ENCODE measurements at places on chromosomes 16 and 17. TPM values are rescaled to one million over a fixed set of nuclear protein-coding genes. Genes with fewer than 3 reads are reported as not detected.

- DNase-seq, result no peak
- no peak overlapping the region for H3K27ac ChIP-seq
- H3K4me3 ChIP-seq, result no peak overlapping the region
- no peaks in the 10 kb centered on the region for H3K27me3 ChIP-seq
Measured at GRCh38 chr16:84678541-84678940, 21.3 kb upstream of the USP10 start.

CRYBA1 gene
- total RNA-seq, result not detected

DNA sequence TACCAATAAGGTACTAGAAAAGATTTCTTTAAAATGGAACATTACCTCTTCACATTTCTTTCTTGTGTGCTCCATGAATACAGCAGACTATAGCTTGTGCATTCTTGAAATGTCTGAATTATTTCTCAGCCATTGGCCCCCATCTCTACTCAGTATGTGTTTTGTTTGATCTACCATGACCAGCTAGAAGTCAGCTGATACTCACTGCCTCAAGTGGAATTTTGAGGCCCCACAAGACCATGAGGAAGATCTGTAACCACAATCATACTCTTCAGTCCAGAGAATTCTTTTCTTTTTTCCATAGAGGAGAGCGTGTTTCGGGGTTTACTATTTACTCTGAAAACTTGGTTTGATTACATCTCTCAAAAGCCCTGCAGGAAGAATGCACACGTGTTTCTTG lies 319.1 kb downstream of the TOX3 start:
- no peaks in the 10 kb centered on the region for H3K36me3 ChIP-seq
- H3K27me3 ChIP-seq, result no peaks in the 10 kb centered on the region
- DNase-seq, result no peak
- H3K4me3 ChIP-seq, result no peak overlapping the region

GRCh38 chr17:83194186-83194561 lies 114.8 kb downstream of the METRNL start:
- peaks cover 13% of the 10 kb centered on the region for H3K4me1 ChIP-seq
- DNase-seq, result peak; percentile 47
- no peak overlapping the region for H3K4me3 ChIP-seq
- H3K27ac ChIP-seq, result no peak overlapping the region
- H3K36me3 ChIP-seq, result no peaks in the 10 kb centered on the region

CA5A gene
- 0.12 TPM for total RNA-seq

MPP3 gene
- total RNA-seq, result 1.5 TPM

CCL16 gene
- not detected for total RNA-seq

GRCh38 chr16:11673091-11674000 lies 5.1 kb downstream of the SNN start:
- no peaks in the 10 kb centered on the region for H3K27me3 ChIP-seq
- peak overlapping the region; percentile 91 for H3K27ac ChIP-seq
- DNase-seq, result peak; percentile 71
- peaks cover 86% of the 10 kb centered on the region for H3K4me1 ChIP-seq
- H3K4me3 ChIP-seq, result peak overlapping the region; percentile 87
- peaks cover 18% of the 10 kb centered on the region for H3K36me3 ChIP-seq

DNA sequence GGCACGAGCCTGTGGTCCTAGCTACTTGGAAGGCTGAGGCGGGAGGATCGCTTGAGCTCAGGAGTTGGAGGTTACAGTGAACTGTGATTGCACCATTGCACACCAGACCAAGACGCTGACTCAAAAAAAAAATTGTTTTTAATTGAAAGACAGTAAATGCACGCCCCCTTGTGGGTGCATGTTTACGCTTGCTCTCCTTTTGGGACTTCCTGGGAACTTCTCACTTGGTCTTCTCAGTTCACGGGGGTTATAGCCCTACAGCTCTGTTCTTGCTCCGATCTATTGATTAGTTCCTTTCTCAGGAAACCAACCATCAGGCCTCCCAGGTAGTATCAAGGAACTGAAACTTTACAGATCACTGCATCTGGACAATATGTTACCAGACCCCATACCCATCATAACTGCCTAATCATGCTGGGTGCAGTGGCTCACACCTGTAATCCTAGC lies 14.2 kb upstream of the RIPOR1 start:
- DNase-seq, result peak; percentile 87
- no peaks in the 10 kb centered on the region for H3K4me1 ChIP-seq
- H3K36me3 ChIP-seq, result no peaks in the 10 kb centered on the region
- H3K27ac ChIP-seq, result no peak overlapping the region
- no peak overlapping the region for H3K4me3 ChIP-seq
- H3K27me3 ChIP-seq, result no peaks in the 10 kb centered on the region

DNA sequence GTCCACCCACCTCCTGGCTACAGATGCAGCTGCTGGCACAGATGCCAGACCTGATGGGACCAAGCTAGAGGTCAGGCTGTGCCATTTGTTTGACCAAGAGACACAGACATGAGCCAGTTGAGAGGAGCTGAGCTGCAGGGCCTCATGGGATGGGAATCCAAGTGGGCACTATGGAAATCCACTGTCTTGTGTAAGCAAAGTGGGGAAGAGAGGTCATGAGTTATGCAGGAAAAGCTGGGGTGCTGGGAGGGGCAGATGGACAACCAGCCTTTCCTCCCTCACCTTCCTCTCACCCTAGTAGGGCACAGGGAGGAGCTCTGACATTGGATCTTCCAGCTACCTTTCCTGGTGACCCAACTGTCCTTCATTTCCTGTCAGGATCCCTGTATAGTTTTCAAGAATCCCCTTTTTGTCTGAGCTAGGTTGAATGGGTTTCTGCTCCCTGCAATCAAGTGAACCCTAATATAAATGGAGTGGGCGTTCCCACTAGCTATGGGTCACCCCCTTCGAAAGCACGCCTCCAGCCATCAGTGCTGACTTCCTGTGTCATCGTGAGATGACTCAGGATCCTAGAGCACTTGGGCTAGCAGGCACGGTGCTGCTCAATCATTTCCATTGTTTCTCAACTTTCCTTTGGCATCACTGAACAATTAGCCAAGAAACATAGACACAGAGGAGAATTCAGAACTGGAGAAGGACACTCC lies 13.6 kb downstream of the ATPAF2 start:
- peaks cover 41% of the 10 kb centered on the region for H3K4me1 ChIP-seq
- no peak for DNase-seq
- no peak overlapping the region for H3K27ac ChIP-seq
- no peaks in the 10 kb centered on the region for H3K27me3 ChIP-seq
- H3K4me3 ChIP-seq, result no peak overlapping the region

GPR139 gene
- total RNA-seq, result not detected

KCNJ18 gene
- not detected for total RNA-seq

- no peaks in the 10 kb centered on the region for H3K27me3 ChIP-seq
- DNase-seq, result peak; percentile 84
- no peak overlapping the region for H3K27ac ChIP-seq
Measured at GRCh38 chr16:89155184-89155679, 16.3 kb upstream of the CDH15 start.

All from psoas muscle (tissue), 8 donors.